Ammon's horn (tissue), 1 donor: ENCODE measurements at places on chromosomes 6 and 20.
A peak's percentile ranks its signal among the peaks of the same experiment; 100 is the strongest.

DNA sequence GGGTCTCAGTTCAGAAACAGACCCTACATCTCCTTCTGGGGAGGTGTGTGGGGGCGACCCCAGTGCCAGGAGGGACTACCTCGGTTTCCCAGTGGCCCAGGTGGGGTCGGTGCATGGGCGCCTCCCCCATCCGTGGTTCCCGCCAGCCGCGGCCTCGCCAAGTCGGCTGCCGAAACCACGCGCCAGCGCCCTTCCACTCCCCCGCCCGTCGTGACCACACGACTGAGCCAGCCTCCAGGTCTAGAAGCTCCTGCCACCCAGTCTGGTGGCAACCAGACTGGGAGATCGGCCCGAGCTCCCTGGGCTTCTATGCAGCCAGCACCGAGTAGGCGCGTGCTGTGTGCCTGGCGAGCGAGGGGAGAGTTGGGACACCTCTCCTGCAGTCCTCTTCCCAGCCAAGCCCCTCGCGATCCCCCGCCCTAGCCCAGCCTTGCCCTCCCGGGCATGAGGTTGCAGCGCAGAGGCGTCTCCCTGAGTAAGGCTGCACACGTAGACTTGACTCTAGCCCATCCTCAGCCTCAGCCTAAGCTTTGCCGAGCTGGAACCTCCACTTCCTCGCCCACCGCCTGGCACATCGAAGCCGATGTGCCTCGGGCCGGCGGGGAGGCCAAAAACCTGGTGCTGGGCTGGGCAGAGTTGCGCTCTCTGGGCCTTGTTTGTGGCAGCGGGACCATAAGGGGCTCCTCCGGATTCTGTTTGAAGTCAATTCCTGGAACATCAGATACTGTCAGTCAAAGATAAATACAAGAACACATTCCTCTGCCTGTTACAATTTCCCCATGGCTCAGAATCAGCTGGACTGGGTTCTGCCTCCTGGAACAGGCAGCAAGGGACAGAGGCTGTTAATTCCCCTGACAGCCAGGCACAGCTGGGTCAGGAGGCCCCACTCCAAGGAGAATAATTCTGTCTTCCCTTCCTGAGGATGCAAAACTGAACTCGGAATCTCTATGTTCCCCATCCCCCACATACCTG lies 1.5 kb upstream of the CPNE5 start:
- no peak for DNase-seq

DNA sequence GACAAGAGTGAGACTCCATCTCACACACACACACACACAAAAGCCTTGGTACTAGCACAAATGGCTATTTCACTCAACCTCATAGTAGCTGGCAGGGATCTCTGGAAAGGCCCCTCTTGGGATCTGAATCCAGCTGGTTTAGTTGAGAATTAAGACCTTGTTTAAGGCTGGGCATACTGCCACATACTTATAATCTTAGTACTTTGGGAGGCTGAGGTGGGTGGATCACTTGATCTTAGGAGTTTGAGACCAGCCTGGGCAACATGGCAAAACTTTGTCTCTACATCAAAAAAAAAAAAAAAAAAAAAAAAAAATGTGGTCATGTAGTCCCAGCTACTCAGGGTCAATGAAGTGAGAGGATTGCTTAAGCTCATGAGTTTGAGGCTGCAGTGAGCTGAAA lies 628.3 kb downstream of the MMUT start:
- DNase-seq, result no peak

DNA sequence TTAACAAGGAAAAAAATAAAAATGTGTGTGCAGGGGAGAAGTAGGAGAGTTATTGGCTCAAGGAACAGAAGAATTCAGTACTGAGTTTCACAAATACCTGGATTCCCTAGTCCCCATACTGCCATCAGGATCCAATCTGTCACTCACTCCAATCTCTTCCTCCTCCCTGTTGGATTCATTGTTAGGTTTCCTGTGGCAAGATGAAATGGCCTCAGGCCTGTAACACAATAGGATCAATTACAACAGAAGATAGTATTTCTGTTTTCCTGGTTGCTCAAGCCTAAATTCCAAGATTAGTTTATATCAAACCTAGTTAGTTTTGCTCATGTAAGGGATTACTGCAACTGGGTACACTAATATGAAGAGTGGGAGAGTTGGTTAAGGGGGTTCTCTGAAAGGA lies 24.4 kb downstream of the HCRTR2 start:
- no peak for DNase-seq

DNA sequence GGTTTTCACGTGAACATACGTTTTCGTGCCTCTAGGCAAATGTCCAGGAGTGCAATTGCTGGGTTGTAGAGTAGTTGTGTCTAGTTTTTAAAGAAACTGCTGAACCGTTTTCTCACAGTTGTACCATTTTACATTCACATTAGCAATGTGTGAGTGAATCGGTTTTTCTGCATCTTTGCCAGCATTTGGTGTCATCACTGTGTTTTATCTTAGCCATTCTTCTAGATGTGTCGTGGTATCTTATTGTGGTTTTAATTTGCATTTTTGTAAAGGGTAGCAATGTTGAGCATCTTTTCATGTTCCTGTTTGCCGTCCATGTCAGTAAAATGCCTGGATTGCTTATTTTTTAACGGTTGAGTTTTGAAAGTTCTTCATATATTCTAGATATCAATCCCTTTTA lies 10.2 kb downstream of the DOK5 start:
- no peak for DNase-seq

DNA sequence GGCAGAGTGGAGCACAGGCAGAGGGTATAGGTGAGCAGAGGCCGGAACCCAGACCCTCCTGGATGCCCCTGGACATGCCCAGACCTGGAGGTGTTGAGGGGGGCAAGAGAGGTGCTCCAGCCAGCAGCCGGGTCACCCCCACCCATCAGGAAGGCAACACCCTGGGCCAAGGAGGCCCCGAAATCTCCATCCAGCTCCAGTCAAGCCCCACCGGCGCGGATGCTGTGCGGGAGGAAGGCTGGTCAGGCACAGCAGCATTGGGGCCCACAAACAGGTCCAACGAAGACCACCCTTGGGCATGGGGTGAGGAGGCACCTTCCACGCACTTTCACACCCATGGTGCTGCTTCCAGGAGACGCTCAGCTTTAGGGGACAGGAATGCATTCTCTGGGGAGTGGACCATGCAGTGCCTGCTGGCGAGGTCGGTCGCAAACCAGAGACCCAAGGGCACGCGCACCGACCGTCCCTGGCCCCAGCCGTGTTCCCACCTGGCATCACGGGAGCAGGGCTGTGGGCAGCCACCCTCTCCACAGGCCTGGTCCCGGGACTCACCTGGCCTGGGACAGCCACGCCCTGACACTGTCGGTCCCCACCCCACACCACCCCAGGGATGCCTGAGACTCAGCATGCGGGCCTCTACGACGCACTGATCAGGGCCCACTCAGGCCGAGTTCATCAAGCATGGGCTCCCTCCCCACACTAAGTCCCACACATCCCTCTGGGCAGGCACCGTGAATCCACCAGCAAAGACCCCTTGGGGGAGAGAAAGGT lies 43.6 kb upstream of the ZBP1 start:
- no peak for DNase-seq

DNA sequence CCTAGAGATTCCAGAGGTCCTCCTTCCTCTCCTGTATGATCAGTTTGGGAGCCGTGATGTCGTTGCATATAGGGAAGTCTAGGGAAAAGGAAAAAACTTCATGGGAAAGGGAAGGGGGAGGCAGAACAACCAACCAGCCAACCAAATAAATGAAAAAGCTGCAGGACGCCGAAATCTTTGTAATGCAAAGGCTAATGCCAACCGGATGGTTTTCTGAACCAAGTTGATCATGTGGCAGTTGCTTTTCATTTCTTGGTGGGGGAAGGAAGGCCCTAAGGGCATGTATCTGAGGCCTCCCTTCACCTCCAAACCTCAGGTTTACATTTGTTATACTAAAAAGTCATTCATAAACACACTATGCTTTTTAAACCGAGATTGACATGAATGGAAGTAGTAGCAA lies 167.2 kb downstream of the ARID1B start:
- no peak for DNase-seq

DNA sequence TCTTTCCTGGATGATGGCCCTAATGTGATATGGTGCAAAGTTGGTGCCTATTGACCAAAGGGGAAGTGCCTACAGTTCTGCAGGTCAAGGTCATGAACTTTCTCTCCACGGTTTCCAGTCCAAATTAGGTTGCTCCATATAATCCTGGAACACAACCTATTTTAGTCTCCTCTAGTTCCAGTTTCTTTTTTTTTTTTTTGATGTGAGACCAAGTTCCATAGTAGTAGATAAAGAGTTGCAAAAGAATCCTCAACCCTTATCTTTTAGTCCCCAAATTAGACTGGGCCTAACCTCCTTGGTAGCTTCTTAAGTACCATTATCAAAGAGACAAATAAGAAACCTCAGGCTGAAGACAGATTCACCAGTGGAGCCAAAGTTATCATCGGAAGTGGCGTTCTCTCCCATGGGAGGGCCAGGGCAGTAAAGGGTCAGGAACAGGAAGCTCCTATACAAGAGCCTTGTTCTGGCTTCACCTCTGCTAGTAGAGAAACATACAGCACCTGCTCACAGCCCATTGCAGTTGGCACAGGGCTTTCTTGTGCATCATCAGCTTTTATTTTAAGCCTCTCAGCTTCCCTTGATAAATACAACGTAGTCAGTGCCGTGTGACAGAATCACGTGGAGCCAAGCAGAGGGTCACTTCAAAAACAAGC lies 132.2 kb upstream of the RREB1 start:
- no peak for DNase-seq

- DNase-seq, result peak; percentile 35
These were observed 1.2 kb downstream of the GSTA5 start for GRCh38 chr6:52839124-52840055.

DNA sequence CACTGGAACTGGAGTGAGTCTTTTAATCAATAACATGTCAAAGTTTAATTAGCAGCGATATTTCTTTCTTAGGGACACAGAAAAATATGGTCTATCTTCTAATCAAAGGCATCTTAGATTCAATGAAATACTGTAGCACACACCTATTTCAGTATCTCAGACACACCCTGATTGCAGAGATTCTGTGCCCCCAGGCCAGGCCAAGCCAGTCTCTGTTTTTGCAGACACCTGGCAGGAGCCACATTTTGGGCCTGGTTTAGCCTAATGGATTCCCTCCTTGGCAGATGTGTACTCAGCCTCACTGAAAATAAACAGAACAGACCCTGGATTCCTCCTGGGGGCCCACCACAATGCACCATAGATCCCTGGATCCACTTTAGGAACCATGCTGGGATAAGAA lies 74.8 kb downstream of the LRFN2 start:
- DNase-seq, result no peak

DNA sequence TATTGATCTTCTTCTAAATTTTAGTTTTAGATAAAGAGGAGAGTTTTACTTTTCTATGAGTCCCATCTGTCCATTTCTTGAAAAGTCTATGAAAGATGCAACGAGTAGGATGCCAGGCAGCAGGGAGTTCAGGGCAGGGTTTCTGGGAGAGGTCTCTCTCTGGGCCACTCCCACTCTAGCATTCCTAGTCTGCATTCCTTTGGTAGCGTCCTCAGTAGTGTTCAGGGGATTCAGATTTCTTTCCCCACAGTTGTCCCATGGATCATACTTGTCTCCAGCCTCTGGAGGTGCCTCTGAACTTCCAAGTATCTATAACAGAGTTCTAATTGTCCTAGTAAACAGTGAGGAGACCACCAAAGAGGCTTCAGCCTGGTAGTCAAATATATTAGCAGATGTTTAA lies 225.3 kb downstream of the RIMS1 start:
- no peak for DNase-seq

- no peak for DNase-seq
These were observed 5.2 kb downstream of the EBF4 start for GRCh38 chr20:2697768-2698167.

- DNase-seq, result no peak
These were observed 9.8 kb downstream of the LYRM4 start for GRCh38 chr6:5250911-5251310.

GRCh38 chr20:8271727-8272126 lies 139.7 kb downstream of the PLCB1 start:
- DNase-seq, result no peak

DNA sequence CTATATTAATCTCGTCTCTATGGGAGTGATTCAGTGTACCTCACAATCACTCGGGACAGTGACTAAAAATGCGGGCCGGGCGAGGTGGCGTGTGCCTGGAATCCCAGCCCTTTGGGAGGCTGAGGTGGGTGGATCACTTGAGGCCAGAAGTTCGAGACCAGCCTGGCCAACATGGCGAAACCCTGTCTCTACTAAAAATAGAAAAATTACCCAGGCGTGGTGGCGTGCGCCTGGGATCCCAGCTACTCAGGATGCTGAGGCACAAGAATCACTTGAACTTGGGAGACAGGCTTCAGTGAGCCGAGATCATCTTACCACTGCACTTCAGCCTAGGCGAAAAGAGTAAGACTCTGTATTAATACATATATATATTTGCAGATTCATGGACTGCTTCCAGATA lies 17.4 kb downstream of the POPDC3 start:
- no peak for DNase-seq

DNA sequence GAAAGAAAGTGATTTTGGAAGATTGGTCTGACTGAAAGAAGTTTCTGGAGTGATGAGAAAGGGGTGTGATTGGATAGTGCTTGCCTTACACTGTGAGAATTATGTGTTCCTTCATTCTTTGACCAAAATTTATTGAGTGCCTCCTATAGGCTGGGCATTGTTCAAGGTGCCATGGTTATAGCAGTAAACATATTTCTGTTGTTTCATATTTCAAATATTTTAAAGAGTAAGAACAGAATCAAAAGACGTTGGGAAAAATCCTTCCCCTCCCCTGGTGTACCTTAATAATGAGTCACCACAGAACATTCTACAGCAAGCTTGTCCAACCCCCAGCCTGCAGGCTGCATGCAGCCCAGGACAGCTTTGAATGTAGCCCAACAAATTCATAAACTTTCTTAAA lies 78.6 kb downstream of the GCLC start:
- DNase-seq, result no peak

GRCh38 chr6:7785243-7786035 lies 59.5 kb downstream of the BMP6 start:
- DNase-seq, result no peak

- no peak for DNase-seq
These were observed 917.7 kb downstream of the PHF3 start for GRCh38 chr6:64553249-64553786.

DNA sequence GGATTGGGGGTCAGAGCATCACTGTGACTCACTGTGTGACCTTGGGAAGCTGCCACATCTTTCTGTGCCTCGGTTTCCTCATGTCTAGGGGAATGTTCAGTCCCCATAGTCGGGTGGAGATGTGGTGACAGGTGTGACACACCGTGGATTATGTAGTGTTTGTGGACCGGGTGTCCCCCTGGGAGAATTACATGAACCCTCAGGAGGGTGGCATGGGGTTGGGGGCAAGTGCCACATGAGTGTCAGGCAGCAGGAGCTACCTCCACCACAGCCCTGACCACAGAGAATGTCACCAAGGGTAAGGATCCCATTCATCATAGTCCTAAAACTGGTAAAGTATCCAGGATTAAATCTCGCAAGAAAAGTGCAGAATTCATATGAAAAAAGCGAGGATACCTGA lies 23.2 kb downstream of the SUN5 start:
- no peak for DNase-seq

GRCh38 chr6:14824060-14824459 lies 421.8 kb upstream of the JARID2 start:
- no peak for DNase-seq

GRCh38 chr6:105346052-105346451 lies 56.8 kb downstream of the PREP start:
- DNase-seq, result no peak
